ENCODE measurements at places on chromosomes 3 and 15. TPM values are rescaled to one million over a fixed set of nuclear protein-coding genes. Genes with fewer than 3 reads are reported as not detected.

Gene ADGRG7
- total RNA-seq: not detected

Gene NBEAL2
- 52.4 TPM for total RNA-seq

Gene SEMA3F
- 11.0 TPM for total RNA-seq

Gene ATP13A5
- not detected for total RNA-seq

Gene CCDC9B
- total RNA-seq: 16.5 TPM

Gene TOPBP1
- 26.5 TPM for total RNA-seq

Gene PLXNA1
- total RNA-seq: 20.5 TPM
